ENCODE measurements at places on chromosomes 6 and 20.
A peak's percentile ranks its signal among the peaks of the same experiment; 100 is the strongest.

GRCh38 chr6:105835373-105835772, 250.8 kb upstream of the PRDM1 start:
- DNase-seq, result peak; percentile 43

DNA sequence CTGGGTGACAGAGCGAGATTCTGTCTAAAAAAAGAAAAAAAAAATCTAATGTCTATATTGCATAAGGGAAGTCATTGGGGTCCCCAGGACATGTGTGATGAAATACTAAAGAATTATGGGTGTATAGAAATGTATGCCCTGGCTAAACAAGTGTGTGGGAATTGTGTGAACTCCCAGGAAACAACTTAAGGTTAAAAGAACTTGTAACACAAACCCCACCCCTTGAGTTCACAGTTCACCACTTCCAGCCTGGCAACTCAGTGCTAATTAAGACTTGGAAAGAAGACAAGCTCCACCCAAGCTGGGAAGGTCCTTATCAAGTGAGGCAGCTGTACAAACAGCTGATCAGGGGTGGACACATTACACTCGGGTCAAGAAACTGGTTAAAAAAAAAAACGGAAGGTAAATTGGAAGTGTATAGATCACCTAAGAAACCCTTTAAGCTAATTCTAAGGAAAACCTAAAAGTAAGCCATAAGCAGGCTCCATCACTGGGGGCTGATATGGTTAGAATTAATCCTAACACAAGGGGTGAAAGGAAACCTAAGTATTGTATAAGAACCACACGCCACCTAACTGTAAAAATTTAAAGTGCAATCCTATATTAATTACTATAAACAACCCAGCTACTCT, 25.2 kb downstream of the HLA-A start:
- peak; percentile 37 for DNase-seq

- no peak for DNase-seq
Measured at GRCh38 chr6:6590530-6590929, 2.0 kb downstream of the LY86 start.

- no peak for DNase-seq
Measured at GRCh38 chr6:166766769-166767168, 139.7 kb upstream of the RPS6KA2 start.

DNA sequence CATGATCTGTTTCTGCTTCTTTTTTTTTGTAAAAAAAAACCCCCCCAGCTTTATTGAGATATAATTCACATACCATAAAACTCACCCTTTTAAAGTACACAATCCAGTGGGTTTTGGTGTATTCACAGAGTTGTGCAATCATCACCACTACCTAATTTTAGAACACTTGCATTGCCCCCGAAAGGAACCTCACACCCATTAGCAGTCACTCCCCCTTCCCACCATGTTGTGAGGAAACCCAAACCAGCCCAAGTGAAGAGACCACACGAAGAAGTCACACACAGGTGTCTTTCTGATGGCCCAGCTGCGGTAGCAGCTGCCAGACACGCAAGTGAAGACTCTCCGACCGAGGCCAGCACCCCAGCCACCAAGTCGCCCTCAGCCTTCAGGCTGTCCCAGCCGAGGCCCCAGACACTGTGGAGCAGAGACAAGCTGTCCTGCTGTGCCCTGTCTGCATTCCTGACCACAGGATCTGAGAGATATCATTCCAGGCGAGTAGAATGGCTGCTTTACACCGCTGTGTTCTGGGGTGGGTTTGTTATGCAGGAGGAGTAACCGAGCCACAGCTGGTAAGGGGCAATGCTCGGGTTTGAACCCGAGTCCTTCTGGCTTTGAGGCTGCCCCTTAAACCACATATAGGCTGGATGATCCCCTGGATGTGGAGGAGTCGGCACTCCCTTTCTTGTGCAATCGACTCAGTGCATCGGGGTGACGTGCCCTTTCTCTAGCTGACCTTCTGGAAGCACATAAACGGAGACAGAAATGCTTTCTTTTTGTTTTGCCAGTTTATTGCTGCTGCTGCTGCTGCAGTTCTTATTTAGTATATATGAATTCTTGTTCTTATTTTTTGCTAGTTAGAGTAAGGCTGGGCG, 59.1 kb upstream of the PTPN1 start:
- no peak for DNase-seq

DNA sequence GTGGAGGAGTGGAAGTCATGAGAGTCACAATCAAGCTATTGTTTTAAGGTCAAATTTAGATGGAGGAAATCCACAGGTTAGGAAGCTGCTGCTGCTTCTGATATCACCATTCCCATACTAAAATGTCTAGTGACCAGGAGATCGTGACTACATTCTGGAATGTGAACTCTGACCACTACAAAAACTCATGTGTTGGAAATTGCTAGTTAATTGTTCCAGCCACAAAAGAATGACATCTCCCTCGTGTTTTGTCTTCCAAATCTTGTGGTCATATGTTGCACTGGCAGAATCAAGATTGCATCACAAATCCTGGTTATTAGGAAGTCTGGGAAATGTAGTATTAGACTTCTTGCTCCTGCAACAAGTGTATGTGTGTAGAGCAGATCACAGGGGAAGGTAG, 441.9 kb downstream of the CD109 start:
- DNase-seq, result peak; percentile 35

DNA sequence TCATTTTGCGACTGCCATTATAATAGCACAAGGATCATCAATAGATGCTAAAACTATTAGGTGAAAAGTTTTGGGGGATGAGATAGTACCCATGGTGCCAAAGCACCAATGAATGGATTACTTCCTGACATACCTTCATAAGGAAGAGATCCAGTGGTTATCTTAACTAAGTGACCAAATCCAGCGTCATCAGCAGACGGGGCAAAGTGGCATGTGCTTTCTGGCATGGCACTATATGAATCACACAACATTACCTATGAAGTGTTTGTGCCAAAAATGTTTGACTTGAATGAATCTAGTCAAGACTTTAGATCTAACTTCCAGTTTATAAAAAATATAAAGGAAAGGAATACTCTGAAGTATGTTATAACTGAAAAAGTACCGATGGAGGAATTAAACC, 10.8 kb downstream of the TRIM26 start:
- DNase-seq, result no peak

DNA sequence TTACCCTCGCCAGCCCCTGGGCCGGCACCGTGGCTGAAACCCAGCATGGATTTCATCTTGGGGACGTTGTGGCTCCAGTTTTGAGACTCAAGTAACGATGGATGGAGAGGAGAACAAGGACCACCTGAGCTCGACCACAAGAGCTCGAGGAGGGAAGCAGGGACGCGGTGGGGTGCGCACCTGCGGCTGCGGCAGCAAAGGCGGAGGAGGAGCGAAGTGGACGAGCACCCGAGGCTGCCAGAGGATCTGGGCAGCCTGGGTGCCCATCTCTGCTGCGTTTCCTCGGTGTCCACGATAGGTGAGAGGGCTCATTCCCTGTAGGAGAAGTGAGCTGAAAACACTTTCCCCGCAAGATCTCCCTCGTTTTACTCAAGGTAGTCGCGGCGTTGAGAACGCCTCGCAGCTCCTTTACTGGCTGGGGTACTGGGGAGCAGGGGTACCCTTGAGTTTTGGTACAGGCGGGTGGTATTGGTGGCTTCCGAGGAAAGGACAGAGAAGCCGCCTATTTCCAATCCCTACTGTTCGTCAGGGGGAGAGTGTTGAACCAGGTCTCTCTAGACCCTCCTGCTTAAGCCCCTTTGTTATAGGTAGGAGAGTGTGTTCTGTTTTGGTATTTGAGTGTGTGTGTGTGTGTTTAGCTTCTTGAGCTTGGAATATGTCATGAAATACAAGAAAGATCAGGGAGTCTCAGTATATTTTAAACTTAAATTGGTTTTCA, 137.7 kb downstream of the TRIM27 start:
- DNase-seq, result no peak

- no peak for DNase-seq
Measured at GRCh38 chr6:99014061-99014460, 66.3 kb upstream of the FBXL4 start.

- no peak for DNase-seq
Measured at GRCh38 chr6:164331026-164331425, 916.5 kb downstream of the QKI start.

DNA sequence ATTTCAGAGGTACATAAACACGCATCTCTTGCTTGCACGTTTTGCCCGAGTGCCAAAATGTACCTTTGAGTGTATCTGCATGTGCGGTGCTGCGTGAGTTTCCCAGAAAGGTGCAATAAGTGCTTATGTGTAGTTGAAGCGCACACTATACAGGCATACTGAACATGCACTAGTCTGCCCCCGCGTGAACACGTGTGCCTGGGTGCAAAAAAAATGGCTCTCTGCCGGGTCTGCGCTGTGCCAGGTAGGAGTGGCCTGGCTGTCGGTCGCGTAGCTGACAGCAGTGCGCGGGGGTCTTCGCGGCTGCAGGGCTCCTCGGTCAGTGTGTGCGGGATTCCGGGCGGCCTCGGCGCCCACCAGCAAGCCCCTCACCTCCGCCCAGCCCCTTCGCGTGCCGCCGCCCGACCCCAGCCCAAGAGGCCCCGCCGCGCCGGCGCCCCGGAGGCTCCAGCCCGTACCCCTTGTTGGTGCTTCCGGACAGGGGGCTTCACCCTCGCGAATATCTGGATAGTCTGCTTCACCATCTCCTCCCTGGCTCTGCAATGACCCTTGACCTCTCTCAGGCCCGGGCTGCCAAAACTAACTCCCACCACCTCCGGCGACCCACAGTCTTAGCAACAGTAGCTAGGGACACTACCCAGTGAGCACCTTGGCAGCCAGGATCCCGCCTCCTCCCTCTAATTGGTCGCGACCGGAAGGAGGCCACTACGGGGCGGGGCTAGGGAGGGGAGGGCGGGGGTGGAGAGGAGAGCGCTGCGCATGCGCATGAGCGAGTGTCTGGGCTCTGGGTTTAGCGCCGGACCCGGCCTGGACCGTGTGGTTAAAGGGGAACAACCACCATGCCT, at the start of gene KIF6:
TSS of gene KIF6 (minus strand) at position 622 of the 845 bp plus-strand sequence. CDS start at position 524, 98 bp downstream.
- DNase-seq, result peak; percentile 96

DNA sequence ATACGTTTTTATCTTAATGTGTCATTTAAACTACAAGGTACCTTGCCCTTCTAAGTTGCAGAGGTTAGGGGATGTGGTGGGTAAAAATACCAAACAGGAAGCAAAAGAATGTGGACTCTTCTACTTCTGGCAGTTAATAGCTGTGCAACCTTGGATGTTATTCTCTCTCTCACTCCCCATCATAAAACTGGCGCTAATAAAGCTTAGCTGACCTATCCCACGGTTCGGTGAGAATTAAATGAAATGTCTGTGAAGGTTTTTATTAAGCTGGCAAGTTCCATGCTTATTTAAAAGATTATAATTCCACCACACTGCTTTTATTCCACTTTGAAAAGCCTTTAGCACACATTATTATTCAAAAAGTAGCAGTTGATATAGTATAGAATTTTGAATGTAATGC, 127.8 kb upstream of the SLC22A23 start:
- no peak for DNase-seq
